Activated naive CD4-positive, alpha-beta T cell treated with anti-CD3 and anti-CD28 coated beads, Interleukin-2, amount 50 U/mL, for 72 hours (primary cell): ENCODE measurements at places on chromosomes 3 and 15. TPM values are rescaled to one million over a fixed set of nuclear protein-coding genes. Genes with fewer than 3 reads are reported as not detected.

TRPM1 gene
- not detected for total RNA-seq

GOLGA8H gene
- 0.20 TPM for total RNA-seq

CFAP44 gene
- 0.71 TPM for total RNA-seq

GOLGA6B gene
- not detected for total RNA-seq

CILP gene
- total RNA-seq: 0.04 TPM

CERS3 gene
- 0.74 TPM for total RNA-seq

FOXB1 gene
- 0.16 TPM for total RNA-seq

GMNC gene
- total RNA-seq: not detected

COLQ gene
- 2.9 TPM for total RNA-seq

- no peak for DNase-seq
Measured at GRCh38 chr15:62071711-62072308, 5.0 kb downstream of the C2CD4A start.

DNA sequence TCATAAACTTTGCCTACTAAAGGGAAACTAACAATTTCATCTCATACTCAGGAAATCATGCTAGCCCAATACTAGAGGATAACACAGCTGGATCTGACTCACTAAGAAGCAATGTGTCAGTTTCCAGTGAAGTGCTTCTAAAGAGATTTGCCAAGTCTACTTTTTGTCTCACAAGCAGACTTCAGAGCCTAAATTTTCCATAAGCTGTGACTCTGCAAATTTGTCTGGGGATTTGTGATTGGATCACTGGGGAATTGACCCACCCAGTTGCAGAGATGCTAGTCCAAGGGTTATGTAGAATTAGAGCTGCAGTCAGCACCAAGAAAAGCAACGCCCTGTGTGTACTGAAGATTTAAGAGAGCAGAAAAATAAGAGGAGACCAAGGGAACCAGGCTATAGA, 647.1 kb downstream of the NTRK3 start:
- no peak for DNase-seq

GRCh38 chr3:72041076-72041475, 256.1 kb upstream of the PROK2 start:
- no peak for DNase-seq

DNA sequence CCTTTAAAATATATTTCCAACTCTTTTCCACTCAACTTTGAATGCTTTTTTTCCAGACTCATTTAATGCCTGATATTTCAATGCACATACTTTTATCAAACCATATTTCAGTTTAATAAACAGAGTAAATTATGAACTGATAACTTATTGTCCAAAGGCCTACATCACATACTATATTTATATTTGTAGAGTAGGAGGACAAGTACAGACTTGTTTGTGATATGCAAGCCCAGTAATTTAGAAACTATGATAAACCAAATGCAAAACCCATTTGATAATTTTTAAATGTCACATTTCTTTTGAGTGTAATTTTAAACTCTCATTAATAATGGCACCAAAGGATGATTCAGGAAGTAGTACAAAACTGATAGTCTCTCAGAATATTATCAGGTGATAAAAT, 3.3 kb downstream of the RFX7 start:
- DNase-seq: no peak

DNA sequence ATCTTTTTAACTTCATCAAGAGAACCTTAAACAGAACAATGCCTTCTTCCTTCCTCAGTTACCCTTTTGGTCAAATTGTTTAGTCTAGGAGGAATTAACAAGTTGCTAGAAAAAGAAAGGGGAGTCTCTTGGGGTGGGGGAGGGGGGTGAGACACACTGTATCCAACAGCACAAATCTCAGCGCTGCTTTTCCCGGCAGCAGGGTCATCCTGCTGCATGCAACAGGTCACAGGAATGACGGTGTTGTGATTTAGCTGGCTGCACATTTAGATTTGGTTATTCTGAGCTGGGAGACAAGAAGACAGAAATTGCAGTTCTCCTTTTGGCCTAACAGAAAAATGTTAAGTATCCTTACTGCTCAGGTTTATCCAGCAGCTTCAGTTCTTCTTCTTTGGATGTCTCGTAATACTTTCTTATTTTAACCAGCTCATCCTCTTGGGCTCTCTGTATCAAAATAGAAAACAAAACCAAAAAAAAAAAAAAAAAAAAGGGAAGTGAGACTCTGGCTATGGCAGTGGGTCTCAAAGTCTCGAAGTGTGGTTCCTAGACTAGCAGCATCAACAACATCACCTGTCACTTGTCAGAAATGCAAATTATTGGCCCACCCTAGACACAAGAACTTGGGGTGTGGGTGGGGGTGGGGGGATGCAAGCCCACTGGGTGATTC, 190.5 kb downstream of the GREM1 start:
- DNase-seq: no peak

GRCh38 chr15:90300988-90301706, 35.7 kb downstream of the NGRN start:
- peak; percentile 74 for DNase-seq

GRCh38 chr15:91368611-91369010, 268.6 kb downstream of the SV2B start:
- DNase-seq: no peak

- no peak for DNase-seq
Measured at GRCh38 chr3:95705786-95706418, 1108.5 kb upstream of the EPHA6 start.

DNA sequence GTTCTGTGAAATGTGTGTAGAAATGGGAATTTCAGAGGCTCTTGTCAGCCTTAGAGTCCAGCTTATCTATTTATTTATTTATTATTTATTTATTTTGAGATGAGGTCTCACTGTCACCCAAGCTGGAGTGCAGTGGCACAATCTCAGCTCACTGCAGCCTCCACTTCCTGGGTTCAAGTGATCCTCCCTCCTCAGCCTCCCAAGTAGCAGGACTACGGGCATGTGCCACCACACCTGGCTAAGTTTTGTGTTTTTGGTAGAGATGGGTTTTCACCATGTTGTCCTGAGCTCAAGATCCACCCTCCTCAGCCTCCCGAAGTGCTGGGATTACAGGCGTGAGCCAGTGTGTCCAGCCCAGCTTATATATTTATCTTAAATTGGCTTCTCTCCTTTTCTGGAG, 11.5 kb downstream of the CNOT10 start:
- DNase-seq: no peak

DNA sequence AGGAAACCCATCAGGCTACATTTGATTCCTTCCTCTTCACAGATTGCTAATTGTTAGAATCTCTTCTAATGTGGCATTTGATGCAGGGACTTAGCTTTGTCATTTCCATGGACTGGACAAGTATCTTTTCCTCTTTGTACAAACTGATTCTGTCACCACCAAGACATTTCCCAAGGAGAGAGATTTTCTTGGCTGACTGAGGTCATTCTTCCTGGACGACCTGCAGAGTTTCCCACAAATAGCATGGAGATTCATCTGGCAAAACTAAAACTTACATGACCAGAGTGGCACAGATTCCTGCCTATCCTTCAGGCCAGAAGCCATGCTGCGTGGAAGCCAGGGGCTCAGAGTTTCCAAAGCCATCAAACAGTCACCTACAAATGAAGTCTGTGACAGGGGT, 269.2 kb upstream of the LRTM1 start:
- no peak for DNase-seq

- DNase-seq: no peak
Measured at GRCh38 chr15:95363646-95364045, 966.9 kb upstream of the NR2F2 start.

DNA sequence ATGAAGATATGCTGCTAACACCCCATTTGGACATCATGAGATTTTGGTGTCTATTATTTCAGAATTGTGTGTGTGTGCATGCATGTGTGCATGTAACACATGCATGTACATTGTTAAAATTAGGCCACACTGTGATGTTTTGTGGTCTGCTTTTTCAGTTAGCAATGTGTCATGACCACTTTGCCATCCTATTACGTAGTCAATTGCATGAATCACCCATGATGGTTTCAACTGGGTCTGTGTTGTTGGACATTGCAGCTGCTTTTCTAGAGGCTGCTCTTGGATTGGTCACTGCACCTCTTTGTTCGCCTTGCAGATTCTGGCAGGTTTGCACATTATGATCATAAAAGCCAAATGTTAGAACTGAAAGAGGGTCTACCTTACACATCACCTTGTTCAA, 101.0 kb upstream of the THBS1 start:
- DNase-seq: no peak

DNA sequence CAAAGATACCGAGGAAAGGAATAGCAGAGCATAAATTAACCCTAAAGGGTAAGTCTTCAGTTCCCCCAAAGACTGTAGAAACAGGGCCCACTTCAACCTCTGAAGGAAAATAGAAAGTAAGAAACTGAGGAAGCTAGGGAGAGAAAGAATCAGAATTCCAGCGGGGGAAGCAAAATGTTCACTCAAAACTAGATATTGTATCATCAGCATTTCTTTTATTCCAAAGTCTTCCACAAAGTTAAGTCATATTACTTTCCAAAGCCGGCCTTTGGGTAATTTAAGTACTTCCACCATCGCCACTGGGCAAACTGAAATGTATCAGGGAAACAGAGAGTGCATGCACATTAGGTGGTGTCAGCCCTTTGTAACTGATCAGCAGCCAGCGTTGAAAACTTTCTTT, 88.3 kb downstream of the RSL24D1 start:
- no peak for DNase-seq

DNA sequence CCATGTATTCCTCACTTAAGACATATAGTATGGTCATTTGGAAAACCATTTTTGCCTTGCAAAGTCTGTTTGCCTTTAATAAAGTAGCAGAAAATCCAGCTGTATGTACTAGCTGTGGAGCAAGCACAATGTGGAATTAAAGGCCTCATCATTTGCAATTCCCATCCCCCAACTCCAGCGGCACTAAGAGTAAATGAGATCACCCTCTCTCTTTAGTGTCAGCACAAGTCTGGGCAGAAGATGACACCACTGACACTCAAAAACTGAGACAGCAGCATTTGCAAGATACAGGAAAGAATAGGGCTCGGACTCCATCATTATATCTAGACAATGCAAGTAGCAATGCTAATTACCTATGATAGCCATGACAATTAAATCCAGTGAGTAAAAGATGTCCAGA, 24.7 kb upstream of the DYNC1LI1 start:
- DNase-seq: no peak
